ENCODE measurements at places on chromosomes 5 and 9.

DNA sequence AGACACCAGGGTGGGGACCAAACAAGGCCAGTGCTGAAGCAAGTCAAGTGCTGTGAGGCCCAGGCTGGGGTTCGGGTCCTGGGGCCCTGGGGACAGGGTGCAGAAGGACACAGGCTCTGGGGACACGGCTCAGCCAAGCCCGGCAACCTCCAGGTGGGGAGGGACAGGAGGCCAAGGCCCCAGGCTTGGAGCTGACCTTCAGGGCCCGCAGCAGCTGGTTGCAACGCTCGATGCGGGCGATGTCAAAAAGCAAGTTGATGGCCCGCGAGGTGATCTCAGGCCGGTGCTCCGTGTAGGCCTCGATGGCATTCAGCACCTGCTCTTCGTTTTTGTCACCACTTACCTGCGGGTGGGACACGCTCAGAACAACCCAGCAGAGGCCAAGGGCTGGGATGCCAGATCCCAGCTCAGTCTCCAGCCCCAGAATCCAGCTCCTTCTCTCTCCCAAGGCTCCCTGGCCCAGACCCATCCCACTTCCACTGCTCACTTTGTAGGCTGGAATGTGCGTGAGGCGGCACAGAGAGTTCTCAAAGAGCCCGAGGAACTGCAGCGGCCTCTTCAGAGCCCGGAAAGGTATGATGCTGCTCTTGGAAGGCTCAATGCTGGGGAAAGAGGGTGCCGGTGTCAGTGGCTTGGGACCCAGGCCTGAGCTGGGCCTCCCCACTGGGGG lies 20.7 kb downstream of the ZER1 start:
- no peak for DNase-seq

- DNase-seq: peak; percentile 69
Observed at GRCh38 chr5:136037001-136037705, 8.4 kb downstream of the TGFBI start.

- peak; percentile 68 for DNase-seq
Observed at GRCh38 chr5:154221371-154221896, 30.9 kb downstream of the GALNT10 start.

DNA sequence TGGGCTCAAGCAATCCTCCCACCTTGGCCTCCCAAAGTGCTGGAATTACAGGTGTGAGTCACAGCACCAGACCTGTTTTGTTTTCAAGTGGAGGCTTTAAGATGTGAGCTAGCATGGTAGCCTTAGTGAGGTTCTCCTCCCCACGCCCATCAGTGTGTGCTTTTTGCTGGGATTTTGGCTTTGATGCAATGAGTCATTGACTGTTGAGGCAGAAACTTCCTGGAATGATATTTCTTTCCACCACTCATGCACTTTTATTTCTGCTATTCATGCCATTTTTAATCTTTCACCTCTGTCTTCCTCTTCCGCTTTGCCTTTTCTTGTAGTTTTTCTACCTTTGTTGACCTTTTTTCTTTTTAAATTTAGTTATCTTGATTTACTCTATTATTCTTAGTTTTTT lies 4.2 kb upstream of the NFIL3 start:
- DNase-seq: peak; percentile 54

DNA sequence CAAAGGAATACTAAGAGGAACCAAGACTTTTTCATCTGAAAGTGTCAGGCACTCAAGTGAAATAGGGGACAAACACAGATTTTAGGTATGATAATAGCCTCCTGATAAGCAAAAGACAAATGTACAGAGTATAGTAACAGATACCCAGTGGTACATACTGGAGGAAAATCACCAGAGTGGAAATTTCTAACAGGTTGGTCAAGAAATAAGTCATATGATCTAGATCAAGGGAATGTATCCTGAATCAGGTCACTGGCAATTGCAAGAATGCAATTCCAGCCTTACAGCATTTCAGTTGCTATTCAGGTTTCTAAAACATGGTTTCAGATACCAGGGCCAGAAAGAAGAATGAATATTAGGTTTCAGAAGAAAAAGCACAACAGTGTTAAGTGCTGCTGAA lies 82.2 kb upstream of the SLCO6A1 start:
- DNase-seq: no peak

- DNase-seq: no peak
Observed at GRCh38 chr5:35854248-35854647, 2.4 kb upstream of the IL7R start.

DNA sequence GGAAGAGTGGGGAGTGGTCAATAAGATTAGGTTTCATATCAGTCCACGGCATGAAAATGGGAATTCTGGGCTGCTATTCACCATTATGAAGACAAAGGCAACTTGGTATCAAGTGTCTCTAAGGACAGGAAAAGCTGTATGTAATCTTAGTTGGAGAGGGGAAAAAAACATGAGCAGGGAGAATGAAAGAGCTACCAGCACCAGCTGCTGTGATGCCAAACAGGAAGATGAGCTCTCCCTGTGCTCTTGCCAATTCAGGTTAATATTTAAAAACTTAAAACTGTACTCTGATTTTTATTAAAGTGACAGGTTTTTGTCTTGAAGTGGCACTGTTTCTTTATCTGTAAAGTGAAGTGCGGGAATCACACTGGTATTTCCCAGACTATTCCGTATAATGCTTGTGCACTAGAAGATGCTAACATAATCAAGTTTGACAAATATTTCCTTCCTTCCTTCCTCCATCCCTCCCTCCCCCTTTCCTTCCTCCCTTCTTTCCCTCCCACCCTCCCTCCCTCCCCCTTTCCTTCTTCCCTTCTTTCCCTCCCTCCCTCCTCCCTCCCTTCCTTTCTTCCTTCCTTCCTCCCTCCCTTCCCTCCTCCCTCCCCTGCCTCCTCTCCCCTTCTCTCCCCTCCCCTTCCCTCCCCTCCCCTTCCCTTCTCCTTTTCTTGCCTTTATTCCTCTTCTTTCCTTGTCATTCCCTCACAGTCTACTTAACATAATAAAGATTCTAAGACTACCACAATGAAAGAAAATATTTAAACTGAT lies 1383.0 kb upstream of the C9orf72 start:
- DNase-seq: no peak

- DNase-seq: peak; percentile 10
Observed at GRCh38 chr9:123637606-123637944, 281.6 kb downstream of the CRB2 start.

DNA sequence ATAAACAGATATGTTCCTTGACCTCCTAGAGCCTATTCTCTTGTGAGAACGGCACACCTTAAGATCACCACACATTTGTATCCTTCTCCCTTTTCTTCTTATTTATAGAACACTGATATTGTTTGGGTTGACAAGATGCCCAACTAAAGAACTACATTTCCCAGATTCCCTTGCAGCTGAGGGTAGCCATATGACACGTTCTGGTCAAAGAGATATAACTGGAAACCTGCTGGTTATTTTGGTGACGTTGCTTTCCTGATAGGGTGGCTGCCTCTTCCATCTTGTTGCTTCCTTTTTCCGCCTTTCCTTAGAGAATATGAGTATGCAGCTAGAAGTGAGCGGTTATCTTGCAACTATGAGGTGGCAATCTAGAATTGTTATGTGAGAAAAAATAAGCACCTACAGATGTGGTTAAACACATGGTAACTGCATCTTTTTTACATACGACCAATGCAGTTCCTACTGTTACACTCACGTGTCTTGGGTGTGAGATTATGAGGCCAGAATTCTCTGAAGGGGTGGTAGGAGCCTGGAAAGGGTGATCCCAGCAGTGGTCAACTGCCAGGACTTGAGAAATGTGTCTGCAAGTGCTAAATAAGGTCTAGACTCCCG lies 72.9 kb downstream of the SEC61B start:
- no peak for DNase-seq

DNA sequence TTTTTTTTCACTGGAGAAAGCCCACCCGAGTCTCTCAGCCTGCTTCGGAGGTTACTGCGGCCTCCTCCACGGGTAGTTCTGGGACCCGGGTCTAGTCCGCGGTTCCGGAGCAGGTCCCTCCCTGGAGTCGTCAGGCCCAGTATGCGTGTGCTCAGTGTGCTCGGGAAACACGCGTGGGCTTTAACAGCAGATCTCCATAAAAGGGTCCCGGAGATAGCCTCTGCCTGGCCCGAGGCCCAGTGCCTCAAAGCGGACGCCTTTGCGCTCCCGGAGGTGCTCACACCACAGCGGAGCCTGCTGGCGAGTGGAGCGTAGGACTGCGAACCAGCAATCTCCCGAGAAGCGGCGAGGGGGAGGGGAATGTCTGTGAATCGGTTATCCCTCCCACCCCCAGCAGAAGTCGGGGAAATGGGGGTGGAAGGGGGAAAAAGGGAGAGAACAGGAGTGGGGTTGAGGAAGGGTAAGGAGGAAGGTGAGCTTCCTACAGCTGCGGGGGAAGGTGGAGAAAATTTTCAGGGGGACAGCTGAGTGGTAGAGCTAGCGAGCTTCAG lies 28.7 kb downstream of the CDKN2A start:
- DNase-seq: peak; percentile 83

DNA sequence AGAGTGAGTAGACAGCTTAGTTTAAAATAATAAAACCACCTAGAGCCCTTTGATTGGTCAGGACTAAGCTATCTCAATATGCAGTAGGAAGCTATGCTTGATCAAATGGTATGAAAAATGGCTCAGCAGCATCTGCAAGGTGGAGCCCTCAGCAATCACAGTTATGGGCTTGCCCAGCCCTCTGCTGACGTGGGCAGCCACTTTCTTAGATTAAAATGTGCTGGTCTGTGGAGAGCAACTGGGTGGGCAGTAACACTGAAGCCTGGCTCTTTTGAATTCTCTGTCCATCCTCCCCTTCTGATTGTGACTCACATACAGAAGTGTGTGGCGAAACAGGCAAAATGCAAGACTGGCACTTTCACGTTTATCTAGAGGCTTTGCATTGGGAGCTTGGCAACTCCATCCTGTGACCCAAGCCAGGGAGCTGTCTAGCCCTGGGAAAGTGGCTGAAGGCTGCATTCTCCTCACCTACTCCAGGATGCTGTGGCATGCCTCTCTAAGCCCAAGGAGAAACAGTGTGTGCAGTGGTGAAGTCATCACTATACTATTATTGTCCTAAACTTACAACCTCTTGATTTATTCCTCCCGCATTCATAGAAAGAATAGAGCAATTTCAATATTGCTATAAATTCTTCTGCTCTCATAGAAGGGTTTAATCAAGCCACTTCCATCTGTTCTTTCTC lies 61.1 kb downstream of the MED10 start:
- no peak for DNase-seq

DNA sequence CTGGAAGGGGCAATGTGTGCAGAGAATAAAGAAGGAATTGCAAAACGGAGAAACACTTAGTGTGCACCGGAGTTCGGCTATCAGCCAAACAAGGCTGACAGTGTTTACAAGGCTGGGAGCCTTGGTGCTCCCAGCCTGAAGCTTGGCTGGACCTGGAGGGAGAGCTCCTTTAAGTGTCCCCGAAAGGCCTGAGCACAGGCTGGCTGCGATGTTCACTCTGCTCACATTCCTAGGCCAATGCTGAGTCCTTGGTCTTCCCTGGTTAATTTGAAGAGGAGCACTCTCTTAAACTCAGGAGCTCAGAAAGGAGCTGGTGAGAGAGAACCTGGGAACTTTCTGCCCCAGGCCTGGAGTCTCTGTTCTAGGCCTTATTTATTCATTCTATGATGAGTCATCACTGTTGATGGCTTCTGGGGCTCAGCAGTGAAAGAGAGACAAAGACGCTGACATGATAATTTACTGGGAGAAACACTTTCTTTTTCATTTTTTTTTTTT lies 88.6 kb upstream of the MYO10 start:
- DNase-seq: peak; percentile 73

DNA sequence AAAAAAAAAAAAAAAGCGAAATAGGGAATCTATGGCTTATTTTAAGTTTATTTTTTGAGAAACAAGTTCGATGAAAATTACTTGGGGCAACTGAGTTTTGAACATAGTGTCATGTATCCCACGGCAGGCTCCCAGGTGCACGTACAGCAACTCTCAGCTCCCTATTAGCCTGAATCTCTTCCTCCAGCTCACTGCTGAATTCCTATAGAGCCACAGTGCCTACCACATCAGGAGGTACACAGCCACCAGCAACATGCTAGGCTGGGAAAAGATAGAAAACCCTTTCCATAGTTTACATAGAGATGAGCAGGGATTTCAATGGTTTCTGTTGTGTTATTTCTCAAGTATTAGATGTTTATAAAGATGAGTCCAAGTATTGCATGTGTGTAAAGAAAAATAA lies 115.9 kb upstream of the RGMB start:
- no peak for DNase-seq

DNA sequence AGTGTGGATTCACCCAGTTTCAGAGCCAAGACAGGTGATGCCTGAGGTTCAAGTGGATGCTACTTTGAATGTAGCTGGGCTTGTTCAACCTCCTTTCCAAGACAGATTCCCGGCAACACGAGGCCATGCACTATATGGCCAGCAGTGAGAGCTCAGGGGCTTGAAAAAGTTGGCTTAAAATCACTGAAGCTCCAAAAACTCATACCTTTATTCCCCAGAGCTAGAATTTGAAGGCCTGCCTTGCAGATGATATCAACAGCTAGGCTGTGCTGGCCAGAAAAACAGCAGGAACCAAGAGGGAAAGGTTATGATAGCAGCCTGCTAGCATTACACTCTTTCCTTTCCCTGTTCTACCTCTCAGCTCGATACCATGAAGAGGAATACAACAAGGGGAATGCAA lies 120.2 kb upstream of the DAB2 start:
- no peak for DNase-seq

- DNase-seq: no peak
Observed at GRCh38 chr9:3471883-3472282, 53.9 kb downstream of the RFX3 start.

- DNase-seq: peak; percentile 93
Observed at GRCh38 chr5:169626779-169627178, 10.3 kb upstream of the DOCK2 start.

GRCh38 chr5:151707567-151707966 lies 20.9 kb upstream of the SPARC start:
- DNase-seq: no peak

DNA sequence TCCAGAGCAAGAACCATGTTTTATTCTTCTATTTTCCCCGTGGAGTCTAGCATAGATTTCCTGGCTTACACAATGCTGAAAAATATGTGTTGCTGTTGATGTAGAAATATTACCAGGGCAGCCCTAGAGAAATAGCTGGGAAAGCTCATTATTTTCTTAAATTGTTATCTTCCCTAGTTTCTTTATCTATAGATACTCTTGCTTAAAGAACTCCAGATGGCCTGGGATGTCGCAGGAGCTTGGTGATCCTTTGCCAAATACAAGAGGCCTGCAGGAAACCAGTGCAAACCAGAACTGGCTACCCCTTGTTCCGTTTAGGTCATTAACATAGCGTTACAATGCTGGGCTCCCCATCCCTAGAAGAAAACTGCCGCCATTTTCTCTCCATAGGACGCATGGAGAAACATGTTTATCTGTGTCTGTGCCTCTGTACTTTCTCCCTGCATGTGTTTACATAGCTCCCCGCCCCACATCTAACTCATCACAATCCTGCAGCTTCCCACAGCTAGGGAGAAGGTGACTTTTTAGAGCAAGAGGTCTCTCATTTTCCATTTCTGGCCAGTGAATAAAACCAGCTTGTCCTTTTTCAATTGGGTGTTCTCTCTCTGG lies 6.4 kb downstream of the PRLR start:
- no peak for DNase-seq

DNA sequence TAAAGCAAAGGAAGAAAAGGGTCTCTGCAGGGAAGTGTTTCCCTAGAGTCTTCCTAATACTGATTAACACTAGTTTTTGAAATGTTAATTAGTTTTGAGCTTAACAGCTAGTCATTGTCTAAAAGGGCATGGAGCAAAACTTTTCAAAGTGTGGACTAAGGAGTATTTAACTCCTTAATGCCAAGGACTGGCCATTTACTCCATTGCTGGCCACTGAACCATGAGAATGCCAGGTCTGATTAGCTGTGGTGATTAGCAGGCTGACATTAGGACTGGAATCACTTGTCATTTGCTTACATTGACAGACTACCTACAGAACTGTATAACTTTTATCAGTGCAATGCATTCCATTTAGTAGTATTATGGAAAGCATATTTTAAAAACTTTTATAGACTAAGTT lies 987.0 kb downstream of the NR2F1-AS1 start:
- no peak for DNase-seq

- DNase-seq: peak; percentile 70
Observed at GRCh38 chr5:67693956-67694809, 497.6 kb upstream of the CD180 start.
